ENCODE measurements at places on chromosomes 11 and 22.

DNA sequence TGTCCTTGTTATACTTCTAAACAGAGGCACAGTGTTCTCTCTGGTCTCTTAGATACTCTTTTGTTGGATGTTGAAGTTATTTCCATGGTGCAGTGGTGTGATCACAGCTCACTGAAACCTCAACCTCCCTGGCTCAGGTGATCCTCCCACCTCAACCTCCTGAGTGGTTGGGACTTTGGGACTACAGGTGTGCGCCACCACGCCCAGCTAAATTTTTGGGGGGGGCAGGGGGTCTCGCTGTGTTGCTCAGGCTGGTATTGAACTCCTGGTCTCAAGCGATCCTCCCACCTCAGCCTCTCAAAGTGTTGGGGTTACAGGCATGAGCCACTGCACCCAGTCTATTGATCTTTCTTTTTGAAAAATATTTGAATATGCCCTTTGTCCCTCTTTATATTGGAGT lies 14.9 kb downstream of the ZNF74 start:
- no peak for DNase-seq

GRCh38 chr11:104442321-104442720 lies 278.4 kb upstream of the PDGFD start:
- DNase-seq, result no peak

- DNase-seq, result no peak
Measured at GRCh38 chr11:30017445-30017895, 640 bp upstream of the KCNA4 start.

DNA sequence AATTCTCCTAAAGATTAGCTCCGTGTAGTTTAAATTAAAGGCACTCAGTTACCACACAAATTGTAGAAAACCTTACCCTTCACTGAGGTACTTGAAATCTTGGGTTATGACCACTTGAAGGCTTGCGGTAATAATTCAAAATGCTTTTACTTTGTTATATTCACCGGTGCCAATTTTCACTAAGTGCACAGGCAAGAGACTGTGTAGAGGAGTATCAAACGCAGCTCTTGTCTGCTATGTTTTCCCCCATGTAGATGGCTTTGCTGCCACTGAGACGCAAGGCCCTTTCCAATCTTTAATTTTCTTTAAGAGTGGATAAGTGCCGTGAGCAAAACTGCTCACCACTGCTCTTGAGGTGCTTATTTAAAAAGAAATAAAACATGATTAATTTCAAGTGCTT lies 155.8 kb downstream of the CADM1 start:
- no peak for DNase-seq

- no peak for DNase-seq
Measured at GRCh38 chr11:57368106-57368844, 12.7 kb downstream of the PRG3 start.

Data from progenitor cell of endocrine pancreas (in vitro differentiated cells).